ENCODE measurements at places on chromosomes 11 and 22.
A peak's percentile ranks its signal among the peaks of the same experiment; 100 is the strongest.

DNA sequence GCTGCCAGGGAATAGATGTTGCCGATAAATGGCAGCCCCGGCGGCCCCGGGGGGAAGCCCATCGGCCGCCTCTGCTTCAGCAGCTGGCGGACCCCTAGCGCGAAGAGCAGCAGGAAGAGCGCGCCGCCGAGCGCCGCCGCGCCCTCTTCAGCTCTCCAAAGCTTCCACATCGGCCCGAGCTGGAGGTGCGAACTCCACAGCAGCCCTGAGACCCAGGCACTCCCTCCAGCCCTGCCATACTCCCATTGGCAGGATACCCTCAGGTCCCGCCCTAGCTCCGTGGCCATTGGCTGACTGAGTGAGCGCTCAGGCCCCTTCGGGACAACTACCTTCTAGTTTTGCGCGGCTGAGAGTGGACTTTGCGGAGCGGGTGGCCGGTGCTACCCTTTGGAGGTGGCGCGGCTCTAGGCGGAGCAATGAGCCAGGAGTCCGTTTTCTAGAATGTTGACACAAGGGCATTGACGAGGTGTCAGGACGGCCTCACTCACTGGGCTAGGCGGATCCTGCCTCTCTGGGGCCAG is at the start of gene CYP2R1:
Gene CYP2R1, minus strand, starts transcription at position 196 of the 521 bp plus-strand sequence. Its CDS starts 26 bp downstream, at position 170.
- peak; percentile 98 for DNase-seq

DNA sequence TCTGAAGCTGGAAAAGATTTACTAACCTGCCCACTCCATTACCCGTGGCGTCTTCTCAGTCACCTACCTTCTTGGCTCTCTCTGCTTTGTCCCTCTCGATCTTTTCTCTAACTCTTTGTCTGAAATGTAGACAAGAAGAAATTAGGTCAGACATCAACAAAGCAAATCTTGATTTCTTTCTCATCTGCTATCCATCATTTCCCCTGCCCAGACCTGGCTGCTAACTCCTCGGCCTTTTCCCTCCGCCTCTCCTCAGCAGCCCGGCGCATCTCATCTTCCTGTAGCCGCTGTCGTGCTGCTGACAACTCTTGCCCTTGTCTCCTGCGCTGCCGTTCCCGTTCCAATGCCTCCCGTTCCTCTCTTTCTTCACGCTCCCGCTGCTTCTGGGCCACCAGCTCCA is 1.2 kb downstream of the UBXN1 start:
- DNase-seq, result no peak

GRCh38 chr11:8167796-8168195 is 1.0 kb downstream of the RIC3 start:
- DNase-seq, result peak; percentile 17

DNA sequence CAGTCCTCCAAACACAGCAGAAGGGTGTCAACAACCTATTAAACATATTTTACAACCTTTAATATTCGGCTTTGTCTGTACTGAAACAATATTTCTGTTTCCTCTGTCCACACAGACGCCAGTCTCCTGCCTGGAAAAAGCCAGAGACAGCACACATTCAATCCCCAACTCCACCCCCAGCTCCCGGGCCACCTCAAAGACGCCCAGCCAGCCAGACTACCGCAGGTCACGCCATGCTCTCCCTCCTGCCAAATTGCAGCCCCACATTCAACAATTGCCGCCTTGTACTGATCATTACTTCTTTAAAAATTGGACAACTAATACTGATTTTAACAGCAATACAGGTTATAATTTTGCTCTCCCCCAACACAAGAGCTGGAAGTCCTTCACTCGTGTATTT is 1.2 kb downstream of the SERGEF start:
- no peak for DNase-seq

DNA sequence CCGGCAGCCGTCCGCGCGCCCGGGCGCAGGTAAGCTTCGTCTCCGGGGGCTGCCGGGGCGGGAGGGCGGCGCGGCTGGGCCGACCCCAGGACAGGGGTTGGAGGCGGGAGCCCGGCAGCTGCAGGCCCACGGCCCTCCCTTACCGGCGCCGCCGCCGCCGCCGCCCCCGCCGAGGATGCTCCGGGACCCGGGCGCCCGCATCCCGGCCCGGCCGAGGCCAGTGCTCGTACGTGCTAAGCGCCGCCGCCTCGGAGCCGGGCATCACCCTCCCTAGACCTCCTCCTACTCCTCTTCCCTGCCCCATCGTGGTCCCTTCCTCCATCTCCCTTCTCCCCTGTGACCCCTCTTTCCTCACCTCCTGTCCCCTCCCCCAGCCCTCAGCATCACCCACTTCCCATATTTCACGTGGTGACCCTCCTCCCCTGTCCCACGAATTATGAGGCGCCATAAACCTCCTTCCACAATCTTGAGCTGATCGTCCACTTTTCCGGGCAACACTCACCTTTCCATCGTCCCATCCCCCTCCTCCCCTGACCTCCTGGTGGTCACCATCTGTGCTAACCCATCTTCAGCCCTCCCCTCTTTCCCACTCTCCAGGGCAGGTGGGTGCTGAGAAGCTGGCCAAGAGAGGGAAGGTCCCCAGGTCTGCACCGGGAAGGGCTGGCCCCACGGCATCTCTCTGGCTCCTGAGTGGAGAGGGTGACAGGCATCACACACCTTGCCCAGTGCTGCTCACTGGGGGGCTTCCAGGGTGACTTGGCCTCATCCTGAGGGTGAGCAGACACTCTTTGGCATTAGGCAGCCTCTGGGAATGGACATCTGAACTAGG is 612 bp downstream of the ASPHD2 start:
- no peak for DNase-seq

DNA sequence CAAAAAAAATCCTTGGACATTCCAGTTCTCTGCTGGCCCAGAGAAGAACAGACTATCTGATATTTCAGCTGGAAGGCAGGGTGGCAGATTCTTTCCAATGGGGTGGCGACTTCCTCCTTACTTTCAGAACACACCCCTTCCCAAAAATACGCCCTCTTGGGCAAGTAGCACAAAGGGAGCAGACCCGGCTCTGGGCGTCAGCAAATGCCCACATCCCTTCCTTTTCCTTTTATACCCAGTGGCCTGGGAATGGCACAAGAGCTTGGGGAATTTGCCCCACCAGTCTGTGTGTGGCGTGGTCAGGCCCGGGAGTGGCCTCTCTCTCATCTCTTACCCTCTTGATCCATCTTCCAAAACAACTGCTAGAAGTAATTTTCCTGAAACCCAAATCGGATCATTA is 33.0 kb upstream of the NUP160 start:
- no peak for DNase-seq

GRCh38 chr11:34185926-34186841 is 80.8 kb downstream of the NAT10 start:
- DNase-seq, result no peak

DNA sequence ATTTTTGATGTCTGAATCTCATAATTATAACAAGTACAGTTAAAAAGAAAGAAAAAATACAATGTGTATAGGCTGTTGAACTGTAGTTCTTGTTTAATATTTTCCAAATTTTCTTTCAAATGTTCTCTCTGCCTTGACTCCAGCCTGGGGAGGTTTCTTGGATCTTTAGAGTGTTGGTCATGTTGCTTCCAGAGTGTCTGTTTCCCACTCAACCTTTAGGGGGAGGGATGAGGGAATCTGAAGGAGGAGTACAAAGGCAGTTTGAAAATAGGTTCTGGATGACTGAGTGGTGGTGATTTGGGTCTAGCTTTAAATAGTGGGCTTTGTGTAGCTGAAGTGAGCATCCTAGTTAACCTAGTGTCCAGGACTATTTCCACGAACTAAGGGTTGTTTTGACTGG is 2.0 kb downstream of the CTNND1 start:
- peak; percentile 45 for DNase-seq

DNA sequence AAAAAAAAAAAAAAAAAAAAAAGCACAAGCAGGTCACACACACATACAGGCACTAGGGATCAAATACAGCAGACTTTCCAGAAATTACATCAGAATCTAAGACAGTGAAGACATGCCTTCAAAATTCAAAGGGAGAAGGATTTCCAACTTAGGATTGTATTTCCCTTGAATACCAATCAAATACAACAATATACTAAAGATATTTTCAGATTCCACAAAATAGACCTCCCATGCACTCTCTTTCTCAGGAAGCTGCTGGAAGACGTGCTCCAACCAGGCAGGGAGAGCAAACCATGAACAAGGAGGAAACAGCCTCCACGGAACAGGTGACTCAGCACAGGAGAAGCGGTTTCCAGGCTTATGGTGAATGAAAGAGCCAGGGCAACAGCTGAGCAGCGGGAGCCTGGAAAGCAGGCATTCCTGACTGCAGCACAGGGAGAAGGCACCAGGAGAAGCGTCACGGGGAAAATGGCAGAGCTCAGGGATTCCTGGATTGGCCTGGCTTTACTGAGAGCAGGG is 32.0 kb downstream of the TMEM184B start:
- DNase-seq, result peak; percentile 96

GRCh38 chr11:25890626-25891260 is 441.2 kb upstream of the ANO3 start:
- DNase-seq, result no peak

GRCh38 chr11:59542142-59542810 is 30.9 kb downstream of the OR4D9 start:
- DNase-seq, result no peak

- DNase-seq, result no peak
Measured at GRCh38 chr22:36966851-36967540, 52.3 kb downstream of the TST start.

DNA sequence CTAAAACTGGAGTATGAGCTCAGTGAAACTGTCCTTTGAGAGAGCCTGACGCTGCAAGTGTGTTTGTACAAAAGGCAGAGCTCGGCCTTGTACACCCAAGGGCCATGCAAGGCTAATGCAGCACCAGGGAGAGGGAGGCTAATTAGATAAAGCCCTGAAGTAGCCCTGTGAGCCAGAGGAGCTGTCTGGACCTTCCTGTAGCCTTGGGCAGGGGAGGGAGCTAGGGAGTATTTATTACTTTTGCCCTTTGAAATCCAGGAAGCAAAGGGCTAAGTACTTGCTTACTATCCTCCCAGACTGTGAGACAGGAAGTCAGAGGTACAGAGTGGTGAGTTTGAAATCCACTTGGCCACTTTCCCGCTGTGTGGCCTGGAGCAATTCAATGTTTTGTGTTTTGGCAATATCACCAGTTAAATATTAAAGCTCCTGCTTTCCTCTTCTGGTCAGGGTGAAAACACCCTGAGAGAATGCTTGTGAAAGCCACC is 10.2 kb upstream of the LDHA start:
- DNase-seq, result peak; percentile 83

DNA sequence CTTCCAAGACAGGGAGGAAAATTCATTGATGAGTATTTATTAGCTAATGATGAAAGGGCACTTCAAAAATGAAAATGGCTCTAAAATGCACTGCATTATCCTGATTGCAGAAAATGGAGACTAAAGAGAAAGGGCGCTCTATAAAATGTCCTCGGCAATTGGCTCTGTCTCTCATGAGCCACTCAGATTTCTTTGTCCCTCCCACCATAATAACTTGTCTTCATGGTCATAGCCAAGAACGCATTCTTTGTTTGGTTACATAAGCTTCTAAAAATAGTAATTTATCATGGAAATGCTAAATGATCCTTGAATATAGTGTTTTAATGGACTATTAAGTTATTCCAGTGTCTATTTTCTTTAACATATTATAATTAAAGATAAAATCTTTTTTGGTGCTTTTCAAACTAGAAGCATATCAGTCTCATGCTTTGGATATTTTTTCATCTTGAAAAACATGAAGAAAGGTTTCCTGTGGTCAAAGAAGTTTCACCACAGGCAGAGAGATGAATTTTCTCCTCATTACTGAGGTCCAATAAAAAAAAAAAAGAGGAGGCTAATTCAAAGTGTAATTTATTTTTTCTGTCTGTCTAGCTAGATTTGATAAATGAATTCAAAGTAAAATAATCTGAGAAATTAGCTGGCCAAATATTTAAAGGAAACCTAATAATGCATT is 238.1 kb upstream of the BLID start:
- DNase-seq, result no peak

GRCh38 chr11:11301212-11301611 is 51.8 kb downstream of the CSNK2A3 start:
- DNase-seq, result no peak

GRCh38 chr11:2775626-2776350 is 76.0 kb upstream of the KCNQ1OT1 start:
- no peak for DNase-seq

DNA sequence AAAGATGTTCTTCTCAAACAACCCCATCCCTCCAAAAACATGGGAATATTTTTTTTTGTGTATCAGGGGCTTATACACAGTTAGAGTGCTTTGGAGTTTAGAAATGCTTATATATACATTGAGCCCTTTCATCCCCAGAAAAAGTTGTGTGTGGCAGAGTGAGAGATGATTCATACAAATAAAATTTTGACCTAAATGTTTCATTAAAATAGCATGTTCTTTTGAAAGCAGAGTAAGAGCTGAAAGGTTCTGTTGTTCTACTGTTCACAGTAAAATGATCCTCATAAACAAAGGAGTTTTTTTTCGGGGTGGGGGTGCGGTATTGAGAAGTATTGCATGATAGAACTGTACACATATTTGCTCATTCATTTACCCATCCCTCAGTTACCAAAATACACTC is 512.4 kb downstream of the DLG2 start:
- peak; percentile 18 for DNase-seq

- DNase-seq, result no peak
Measured at GRCh38 chr11:6402561-6402981, 12.3 kb downstream of the SMPD1 start.

DNA sequence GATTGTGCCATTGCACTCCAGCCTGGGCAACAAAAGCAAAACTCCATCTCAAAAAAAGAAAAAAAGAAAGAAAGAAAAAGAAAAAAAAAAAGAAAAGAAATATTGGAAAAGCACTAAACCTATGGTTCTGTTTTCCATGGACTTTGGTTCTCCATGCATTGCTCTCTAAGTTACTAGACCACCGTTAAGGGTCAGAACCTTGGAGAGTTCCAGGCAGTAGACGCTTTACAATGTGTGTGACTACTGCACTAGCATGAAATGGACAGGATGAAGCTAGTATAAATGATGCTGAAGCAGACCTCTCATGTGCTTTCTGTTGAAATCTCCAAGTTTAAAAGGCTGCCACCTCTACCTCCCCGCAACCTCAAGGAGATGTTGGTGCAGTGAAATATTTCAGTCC is 63.5 kb downstream of the SIK2 start:
- peak; percentile 73 for DNase-seq

- peak; percentile 43 for DNase-seq
Measured at GRCh38 chr11:67384851-67385366, 6.9 kb upstream of the RAD9A start.

- DNase-seq, result no peak
Measured at GRCh38 chr11:20053572-20053971, 106.7 kb downstream of the DBX1 start.
